Bronchial epithelial cell (primary cell): ENCODE measurements at places on chromosomes 4 and X. TPM values are rescaled to one million over a fixed set of nuclear protein-coding genes. Genes with fewer than 3 reads are reported as not detected.
A peak's percentile ranks its signal among the peaks of the same experiment; 100 is the strongest.

Gene FAM236A
- total RNA-seq = not detected in 2 replicates

Gene SORCS2
- under 0.01 and 1.0 TPM in 2 replicates for total RNA-seq

GRCh38 chr4:30718641-30719453 is 1.3 kb upstream of the PCDH7 start:
- peak; percentile 40 for DNase-seq

GRCh38 chr4:38868059-38868960 is 704 bp downstream of the FAM114A1 start:
- peak; percentile 22 for DNase-seq

GRCh38 chr4:75630174-75630936 is at the start of gene CDKL2:
CDKL2 (minus strand) TSS chr4:75630528; CDS start chr4:75625988, 4,540 bp downstream.
- peak; percentile 76 for DNase-seq
